ENCODE measurements at places on chromosomes 13 and 19.

GRCh38 chr13:97058926-97059325, 64.7 kb upstream of the OXGR1 start:
- DNase-seq: no peak

- no peak for DNase-seq
Observed at GRCh38 chr19:48135411-48135810, 24.8 kb upstream of the PLA2G4C start.

- DNase-seq: no peak
Observed at GRCh38 chr13:105762096-105762495, 773.4 kb downstream of the EFNB2 start.

GRCh38 chr19:48401287-48401686, 7.8 kb downstream of the GRIN2D start:
- DNase-seq: no peak

GRCh38 chr13:72316716-72317115, 410.7 kb downstream of the MZT1 start:
- no peak for DNase-seq

- no peak for DNase-seq
Observed at GRCh38 chr13:58478858-58479257, 847.3 kb downstream of the PCDH17 start.

- no peak for DNase-seq
Observed at GRCh38 chr19:18659281-18660050, 22.6 kb downstream of the KLHL26 start.

- no peak for DNase-seq
Observed at GRCh38 chr13:25286308-25286968, 850 bp downstream of the MTMR6 start.

DNA sequence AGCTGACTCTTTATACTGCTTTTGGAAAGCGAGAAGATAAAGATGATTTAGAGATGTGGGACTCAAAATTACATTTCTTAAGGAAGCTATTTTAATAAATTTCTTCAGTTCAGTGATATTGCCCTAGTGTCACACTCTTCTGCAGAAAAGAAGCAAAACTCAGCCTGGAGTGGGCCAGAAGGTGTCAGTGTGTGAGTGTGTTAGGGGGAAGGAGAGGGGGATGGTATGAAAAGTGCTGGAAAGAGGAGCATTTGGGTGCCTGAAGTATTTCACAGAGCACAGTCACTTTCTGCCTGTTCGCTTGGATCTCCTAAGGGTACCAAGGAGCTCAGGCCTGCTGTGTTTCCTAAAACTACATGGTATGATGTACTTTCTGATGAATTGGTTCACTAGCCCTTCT, 84.5 kb upstream of the FRY start:
- DNase-seq: no peak

GRCh38 chr19:37128821-37129177, 43.7 kb downstream of the ZNF585A start:
- no peak for DNase-seq

DNA sequence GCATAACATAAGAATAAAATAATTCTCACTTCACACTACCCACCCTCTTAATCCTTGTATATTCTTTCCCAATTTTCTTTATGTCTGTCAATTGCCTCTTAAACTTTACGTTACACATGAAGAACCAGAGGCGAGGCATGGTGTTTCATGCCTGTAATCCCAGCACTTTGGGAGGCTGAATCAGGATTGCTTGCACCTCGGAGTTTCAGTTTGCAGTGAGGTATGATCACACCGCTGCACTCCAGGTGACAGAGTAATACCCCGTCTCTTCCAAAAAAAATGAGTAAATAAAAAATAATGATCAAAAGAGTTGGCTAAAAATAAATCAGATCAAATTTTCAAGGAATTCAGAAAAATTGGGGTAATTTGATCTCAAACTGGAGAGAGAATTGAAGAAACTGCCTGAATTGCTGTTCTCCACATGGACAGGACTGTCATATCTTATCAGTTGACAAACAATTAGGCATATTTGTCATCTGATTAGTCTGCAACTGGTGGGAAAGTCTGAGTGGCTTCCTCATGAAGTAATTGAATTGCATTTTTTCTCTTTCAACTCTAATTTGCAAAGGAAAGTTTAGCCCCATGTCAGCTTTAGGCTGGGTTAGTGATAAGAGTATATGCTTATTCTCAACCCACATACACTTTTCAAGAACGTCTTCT, 302.9 kb downstream of the ITGBL1 start:
- no peak for DNase-seq

DNA sequence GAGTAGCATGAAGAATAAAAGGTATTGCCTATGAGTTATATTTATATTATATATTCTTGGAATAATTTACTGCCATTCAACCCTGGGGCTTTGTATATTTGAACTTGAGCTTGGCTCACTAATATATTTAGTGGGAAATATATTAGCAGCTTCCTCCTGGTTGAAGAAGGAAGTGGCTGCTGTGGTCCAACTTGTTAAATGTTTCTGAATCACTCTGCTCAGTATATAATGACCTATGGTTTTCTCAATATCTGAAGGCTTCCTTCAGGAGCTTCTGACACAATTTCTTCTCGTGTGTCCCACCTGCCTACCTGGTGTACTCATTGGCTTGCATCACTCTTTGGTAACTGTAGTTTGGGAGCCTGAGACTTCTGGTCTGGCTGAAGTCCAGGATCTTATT, 646.4 kb downstream of the TBC1D4 start:
- no peak for DNase-seq

DNA sequence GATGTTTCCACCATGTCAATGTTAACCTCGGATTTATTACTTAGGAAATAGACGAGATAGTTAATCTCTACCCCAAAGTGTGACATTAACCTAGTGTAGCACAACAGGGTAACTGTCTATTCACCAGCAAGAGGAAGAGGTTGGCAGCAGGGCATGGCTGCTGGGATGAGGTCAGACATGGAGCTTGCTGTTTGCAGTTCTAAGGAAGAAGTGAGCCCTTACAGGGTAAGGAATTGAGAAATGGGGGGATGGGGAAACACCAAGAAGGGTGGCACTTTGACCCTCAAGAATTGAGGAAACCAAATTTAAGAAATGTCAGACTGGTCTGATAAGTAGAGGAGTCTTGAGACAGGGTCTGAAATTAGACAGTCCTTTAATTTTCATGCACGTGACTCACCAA, 62.4 kb downstream of the MBD3L2B start:
- no peak for DNase-seq

DNA sequence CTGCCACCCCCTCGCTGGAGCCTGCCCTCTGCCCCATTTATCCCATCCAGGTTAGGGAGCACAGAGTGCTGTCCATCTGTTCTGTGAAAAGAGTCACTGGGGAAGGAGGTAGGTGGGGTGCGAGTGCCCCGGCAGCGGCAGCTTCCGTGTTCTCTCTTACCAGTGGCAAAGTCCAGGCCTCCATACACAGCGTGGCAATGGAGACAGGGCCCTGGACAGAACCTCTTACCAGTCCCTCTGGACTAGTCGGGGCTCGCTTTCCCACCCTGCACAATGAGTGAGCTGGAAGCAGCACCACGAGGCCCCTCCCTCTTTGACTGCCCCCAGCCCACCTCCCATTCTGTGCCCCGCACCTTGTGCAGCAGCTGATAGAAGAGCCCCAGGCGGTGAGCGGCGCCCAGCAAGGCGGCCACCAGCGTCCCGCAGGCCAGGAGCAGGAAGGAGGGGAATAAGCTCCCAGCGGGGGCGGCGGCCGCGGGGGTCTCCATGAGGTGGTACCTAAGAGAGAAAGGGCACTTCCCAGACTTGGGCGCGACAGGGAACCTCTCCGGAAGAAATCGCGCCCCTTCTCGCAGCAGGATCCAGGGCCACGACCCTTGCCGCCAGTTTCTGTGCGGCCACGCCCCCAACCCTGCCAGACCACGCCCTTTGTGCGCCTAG, 17.5 kb downstream of the SYDE1 start:
- DNase-seq: no peak

- no peak for DNase-seq
Observed at GRCh38 chr13:113491418-113491883, 940 bp upstream of the DCUN1D2 start.

DNA sequence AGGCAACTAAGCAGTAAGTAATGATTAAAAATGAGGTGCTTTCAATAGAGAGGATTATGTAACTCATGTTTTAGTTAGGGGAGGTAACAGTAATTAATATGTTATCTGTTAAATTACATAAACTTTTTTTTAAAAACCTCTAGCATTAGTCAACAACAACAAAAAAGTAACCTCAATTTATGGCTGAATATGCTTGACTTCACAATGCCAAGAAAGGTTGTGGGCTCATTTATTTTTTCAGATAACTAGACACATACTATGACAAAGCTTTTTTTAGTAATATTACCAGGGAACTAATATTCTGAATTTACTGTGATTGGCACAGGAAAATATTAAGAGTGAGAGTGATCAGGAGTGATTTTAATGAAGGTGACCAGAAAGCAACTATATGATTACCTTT, 54.9 kb downstream of the KCNRG start:
- no peak for DNase-seq

- DNase-seq: no peak
Observed at GRCh38 chr13:24888291-24888931, 124.4 kb downstream of the RNF17 start.

GRCh38 chr13:110158226-110158625, 148.7 kb downstream of the COL4A1 start:
- no peak for DNase-seq

GRCh38 chr13:54415753-54416366, 1387.2 kb downstream of the OLFM4 start:
- no peak for DNase-seq

DNA sequence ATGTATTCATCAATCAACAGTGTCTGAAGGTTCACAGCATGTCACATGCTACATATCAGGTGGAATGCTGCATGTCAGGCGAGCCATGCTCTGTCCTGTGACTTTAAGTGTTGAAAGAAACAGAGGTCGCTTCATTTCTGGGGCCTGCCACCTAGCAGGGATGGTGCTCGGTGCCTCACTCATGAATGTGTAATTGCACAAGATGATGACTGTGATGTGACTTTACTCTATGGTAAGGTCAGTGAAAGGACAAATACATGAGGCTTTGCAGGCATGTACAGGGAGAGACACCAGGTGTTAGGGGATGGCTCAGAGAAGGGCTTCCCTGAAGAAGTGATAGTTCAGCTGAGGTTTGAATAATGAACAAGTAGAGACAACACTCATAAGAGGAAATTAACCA, 66.7 kb downstream of the FRY start:
- no peak for DNase-seq

- DNase-seq: peak; percentile 56
Observed at GRCh38 chr19:15248648-15249527, 16.6 kb upstream of the EPHX3 start.

DNA sequence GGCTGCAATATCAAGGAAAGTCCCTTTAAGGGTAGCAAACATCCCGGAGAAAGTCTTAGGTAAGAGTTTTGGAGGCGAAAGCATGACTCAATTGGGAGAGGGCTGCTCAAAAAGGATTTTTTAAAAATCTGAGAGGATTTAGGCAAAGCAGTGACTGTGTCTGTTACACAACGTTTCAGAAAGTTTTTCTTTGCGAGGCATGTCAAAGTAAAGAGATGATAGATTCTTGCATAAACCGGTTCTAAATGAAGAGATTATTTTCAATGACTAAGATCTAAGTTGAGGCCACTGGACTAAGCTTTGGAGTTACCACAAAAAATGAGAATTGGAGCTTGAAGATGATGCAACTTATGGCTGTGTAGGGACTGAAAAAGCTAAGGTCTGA, 43.7 kb upstream of the ENOX1 start:
- DNase-seq: no peak

DNA sequence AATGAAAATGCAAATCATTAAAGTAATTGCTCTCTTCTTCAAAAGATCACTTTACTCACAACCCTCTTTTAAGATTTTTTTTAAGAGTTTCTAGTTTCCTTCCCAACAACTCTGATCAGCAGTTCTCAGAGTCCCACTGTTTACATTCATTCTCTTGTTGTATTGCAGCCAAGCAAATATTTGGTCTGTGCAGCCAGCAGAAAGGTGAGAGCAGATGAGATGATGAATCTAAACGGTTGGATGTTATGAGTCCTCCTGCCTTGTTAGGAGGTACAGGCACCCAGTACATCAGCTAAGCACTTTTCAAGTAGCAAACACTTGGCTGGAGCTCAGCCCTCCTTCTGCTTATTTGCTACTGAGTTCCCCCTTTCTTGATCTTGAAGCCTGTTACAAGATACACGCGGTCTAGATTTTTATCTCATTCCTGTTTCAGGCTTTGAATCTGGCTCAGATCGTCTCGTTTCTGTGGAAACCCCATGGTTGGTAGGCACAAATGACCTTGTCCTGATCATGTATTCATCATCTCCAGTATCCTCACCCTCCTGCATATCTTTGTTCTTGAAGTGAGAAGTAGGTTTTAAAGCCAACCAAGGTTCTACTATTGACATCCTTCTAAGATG, 300.7 kb downstream of the DCT start:
- DNase-seq: no peak

DNA sequence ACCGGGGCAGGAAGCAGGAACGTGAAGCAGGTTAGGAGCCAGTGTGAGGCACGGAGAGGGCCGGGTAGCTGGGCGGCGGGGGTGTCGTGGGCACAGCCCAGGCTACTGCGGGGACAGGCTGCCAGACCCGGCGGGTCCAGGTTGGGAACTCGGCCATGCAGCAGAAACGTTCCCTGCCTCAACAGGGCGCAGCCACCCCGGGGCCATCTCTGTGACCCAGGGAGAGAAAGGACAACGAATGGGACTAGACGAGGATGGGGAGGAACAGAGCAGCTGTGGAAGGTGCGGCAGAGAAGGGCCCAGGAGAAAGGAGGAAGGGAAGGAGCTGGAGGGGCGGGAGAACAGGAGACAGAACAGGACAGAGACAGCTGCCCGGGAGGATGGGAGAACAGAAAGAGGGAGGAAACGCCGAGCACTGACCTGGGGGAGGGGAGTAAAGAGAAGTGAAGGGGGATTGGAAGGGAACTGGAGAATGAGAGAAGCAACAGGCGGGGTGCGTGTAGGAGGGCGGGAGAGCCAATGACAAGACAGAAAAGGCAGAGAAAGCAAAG, 12.9 kb upstream of the GARIN5A start:
- DNase-seq: no peak

DNA sequence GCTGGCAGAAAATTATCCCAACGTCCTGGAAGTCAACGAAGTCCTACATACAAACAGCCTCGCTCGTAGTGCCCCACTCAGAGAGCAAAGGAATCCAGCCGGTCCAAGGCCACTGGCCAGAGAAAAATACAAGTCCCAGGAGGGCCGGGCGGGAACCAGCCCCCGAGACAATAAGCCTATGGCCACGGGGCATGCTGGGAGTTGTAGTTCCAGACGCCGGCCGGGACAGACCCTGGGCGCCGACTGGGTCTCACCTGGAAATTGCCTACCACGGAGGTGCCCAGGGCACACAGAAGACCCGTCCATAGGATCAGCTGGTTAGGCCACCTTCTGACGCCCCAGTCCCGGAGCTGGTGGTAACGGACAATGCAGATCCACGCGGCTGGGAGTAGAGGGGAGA, 5.4 kb downstream of the TMEM150B start:
- DNase-seq: no peak

GRCh38 chr19:5287066-5287465, 53.5 kb downstream of the PTPRS start:
- no peak for DNase-seq

Data from GOT3 (cell line).